ENCODE measurements at places on chromosomes 6 and 20.

DNA sequence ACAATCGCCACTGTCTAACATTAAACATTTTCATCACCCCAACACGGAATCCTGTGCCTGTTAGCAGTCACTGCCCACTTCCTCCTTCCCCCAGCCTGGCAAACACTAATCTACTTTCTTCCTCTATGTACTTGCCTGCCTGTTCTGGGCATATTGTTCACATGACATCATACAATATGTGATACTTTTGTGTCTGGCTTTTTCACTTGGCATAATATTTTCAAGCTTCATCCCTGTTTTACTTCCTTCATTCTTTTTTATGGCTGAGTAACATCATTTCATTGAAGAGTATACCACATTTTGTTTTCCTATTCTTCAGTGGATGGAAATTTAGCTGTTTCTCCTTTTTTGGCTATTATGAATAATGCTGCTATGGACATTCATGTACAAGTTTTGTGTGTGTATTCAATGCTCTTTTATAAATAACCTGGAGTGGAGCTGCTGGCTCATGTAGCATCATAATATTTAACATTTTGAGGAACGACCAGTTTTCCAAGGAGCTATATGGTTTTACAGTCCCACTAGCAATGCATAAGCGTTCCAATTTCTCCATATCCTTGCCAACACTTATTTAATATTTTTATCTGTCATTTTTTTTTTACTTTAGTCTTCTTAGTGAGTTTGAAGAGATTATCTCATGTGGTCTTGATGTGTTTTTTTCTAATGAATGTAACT is 360.1 kb downstream of the HDGFL1 start:
- DNase-seq: no peak

DNA sequence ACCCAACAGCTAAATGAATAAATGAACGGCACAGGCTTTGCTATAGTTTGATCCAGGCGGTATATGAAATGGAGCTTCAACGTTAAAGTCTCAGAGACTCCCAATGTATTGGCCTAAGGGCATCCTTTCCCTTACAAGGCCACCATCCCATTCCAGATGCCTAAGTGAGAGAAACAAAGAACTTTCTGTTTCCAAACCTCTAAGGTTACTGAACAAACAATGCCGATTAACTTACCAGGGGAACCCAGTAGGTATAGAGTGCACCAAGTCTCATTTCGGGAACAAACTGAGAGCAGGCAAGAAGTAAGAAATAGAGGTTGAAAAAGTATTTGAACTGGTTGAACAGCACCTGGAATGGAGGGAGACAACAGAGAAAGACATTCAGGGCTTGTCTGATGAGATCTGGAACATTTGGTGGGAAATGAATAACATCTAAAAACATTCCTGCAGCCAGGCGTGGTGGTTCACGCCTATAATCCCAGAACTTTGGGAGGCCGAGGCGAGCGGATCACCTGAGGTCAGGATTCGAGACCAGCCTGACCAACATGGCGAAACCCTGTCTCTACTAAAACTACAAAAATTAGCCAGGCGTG is 42.5 kb downstream of the ATP9A start:
- no peak for DNase-seq

GRCh38 chr6:11318835-11319813 is 86.7 kb upstream of the NEDD9 start:
- DNase-seq: no peak

- no peak for DNase-seq
Measured at GRCh38 chr6:109793792-109794191, 102.7 kb downstream of the FIG4 start.

- DNase-seq: no peak
Measured at GRCh38 chr20:63700199-63701050, 4.0 kb downstream of the TNFRSF6B start.

- no peak for DNase-seq
Measured at GRCh38 chr6:26272171-26272637, 92.8 kb upstream of the BTN3A2 start.
